Muscle of arm (tissue), 14 donors: ENCODE measurements at places on chromosomes 1 and 21.
A peak's percentile ranks its signal among the peaks of the same experiment; 100 is the strongest.

DNA sequence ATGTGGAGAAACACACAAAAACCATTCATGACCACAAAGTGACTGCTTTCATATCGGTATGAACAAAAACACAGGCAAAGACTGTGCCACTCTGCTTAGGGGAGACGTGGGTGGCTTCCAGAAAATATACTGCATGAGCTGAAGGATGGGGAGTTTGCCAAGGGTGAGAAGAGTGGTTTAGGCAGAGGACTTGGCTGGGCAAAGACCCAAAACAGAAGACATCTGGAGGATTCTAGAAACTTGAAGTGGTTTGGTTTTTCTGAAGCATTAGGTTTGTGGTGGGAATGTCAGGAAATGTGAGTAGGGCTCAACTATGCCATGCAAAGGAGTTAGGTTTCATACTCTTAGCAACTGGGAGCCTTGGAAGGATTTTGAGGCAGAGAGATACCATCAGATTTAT lies 26.6 kb upstream of the DNM3 start:
- no peak for DNase-seq

DNA sequence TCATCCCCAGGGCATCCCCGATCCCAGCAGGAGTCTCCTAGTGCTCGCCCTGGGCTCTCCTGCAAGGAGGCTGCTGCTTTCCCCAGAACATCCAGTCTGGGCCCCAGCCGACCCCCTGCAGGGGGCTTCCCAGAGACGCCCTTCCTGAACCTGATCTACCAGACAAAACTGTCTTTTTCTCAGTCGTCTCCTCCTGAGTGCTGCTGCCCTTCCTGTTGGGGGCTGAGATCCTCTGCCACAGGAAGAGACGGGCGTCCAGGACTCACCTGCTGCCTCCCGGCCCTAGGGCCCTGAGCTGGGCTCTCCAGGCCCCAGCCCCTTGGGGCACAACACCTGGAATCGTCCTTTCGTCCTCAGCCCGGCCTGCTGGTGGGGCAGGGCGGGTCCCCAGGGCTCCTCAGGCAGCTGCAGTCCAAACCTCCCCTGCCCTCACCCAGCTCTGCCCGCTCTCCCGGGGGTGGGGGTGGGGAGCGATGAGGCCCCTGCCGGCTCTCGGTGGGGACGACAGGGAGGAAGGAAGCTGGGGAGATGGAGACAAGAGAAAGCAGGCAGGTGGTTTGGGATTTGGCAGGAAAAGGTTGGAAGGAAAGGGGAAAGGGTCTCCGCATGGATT lies 36.9 kb downstream of the TP73 start:
- DNase-seq, result no peak

DNA sequence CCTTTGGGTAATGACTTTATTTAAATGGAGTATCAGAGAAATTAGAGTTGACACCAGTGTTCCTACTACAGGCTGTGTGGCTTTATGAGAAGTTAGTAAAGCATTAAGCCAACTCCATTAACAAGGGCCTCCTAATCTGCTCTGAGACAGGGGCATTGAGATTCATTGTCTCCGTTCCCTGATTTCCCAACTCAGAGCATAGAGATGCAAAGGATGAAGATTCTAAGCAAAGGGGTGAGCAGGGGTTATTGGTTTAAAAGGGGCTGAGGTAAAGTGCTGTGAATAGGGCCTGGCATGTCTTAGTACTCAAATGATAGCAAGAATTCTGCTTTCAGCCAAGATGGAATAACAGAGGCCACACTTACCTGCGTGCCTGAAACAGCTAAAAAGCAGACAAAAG lies 428.4 kb downstream of the PTPRU start:
- DNase-seq, result no peak

DNA sequence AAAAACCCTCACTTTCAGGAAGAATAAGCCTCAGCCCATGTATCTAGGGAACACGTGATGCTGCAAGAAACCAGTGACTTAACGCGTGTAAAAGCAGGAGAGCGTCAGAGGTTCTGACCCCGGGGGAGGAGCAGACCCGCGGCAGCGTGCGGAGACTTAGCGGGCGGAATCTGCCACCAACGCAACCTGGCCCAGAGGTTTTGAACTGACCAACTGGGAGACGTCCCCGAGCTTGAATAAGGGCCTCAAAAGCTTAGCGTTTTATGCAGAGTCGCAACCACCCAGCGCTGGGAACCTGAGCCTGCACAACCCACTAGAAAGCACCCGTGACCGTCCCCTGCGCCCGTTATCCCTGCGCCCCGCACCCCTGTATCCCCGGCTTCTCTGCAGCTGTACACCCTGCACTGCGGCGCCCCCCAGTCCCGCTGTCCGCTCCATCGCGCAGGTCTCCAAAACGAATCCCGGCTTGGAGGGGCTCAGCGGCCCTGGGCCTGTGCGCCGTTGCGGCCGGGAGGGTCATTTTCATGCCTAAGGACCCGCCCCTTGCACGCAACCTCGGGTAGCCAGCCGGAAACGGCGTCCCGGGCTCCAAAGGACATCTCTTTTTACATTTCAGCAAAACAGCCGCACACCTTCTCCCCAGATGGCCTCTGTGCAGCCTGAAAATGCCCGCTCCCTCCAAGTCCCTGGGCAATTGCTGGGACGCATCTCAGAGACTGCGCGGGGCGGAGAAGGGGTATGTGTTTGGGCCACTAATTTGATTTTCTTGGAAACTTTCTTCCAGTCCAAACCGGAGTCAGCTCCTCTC lies 29.4 kb upstream of the TRIM17 start:
- DNase-seq, result peak; percentile 41

DNA sequence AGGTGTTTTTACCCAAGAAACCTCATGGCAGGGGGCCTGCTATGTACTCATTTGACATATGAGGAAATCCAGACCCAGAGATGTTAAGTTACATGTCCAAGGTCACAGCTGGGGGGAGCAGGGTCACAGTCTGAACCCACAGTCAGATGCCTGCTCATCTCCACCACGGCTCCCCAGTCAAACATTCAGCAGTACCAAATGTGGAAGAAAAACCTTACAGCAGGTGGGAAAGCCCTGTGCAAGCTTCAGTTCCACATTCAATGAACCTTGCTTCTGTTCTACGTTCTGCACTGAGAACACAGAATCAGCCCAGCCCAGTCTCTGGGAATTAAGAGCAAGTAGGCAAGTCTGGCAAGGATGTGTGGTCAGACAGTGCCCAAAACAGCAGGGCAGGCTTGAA lies 35.2 kb downstream of the LRP8 start:
- no peak for DNase-seq

DNA sequence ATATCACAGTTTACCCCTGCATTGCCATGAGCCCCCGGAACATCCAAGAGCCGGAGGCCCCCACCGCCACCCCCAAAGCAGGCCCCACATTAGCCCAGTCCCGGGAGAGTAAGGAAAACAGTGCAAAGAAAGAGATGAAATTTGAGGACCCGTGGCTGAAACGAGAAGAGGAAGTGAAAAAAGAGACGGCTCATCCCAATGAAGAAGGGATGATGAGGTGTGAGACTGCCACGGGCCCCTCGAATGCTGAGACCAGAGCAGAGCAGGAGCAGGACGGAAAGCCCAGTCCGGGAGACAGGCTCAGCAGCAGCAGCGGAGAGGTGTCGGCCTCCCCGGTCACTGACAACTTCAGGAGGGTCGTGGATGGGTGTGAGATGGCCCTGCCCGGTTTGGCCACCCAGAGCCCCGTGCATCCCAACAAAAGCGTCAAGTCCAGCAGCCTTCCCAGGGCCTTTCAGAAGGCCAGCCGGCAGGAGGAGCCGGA lies 532.4 kb downstream of the KIF26B start:
- DNase-seq, result no peak

DNA sequence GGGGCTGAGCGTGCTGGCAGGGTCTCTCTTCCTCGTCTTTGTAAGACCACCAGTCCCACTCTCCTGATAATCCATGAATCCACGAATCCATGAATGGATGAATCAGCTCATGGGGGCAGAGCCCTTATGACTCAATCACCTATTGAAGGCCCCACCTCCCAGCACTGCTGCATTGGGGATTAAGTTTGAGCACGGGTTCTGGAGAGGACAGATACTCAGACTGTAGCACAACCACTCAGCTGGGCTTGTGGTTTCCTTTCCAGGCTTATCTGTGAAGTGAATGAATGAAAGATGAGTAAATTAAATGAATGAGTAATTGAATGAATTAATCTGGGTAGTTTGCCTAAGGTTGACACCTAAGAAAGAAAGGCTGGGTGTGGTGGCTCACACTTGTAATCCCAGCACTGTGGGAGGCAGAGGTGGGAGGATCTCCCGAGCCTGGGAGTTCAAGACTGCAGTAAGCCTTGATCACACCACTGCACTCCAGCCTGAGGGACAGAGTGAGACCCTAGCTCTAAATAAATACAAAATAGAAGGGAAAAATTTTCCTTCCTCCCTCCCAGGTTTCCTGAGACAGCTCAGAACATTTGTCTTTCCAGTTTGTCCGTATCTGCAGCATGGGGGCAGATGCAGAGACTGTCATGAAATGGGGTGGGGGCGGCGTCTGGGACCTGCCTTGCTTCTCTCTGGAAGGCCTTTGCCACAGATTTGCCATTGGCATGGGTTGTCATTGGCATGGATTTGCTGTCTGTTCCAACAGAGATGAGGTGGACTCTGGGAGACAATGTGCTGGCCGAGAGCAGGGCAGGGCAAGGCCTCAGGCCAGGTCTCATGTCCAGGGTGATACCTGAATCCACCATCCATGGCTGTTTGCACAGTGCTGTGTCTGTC lies 187.7 kb upstream of the C1orf174 start:
- DNase-seq, result no peak

DNA sequence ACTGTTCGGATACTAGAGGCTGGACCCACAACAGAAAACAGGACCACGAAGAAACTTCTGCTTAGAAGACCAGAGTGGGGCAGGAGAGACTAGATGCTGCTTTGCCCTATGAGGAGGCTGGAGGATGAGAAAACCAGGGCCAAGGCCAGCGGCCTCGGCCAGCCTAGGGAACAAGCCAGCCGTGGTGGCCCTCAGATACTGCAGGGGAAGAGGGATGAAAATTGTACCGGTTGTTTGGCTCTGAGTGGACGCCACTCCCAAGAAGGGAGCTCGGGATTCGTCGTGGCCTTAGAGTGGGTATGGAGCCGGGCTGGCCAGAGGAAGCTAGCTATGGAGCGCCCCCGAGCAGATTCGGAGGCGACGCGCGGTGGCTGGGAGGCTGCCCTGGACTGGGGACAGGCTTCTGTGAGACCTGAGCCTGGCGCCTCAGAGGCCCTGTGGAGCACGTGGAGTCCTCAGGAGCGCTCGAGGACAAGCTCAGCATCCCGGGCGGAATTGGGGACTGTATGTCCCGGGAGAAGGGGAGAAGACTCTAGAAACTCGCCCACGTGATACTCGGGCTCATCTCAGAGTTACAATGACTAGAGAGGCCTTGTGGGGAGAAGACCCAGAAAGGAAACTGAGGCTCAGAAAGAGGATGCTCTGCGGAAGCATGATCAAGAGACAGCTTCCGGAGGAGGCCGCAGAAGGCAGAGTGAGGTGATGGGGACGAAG lies 2.8 kb downstream of the PRRX1 start:
- peak; percentile 55 for DNase-seq

- peak; percentile 16 for DNase-seq
These were observed 46.3 kb downstream of the CASQ2 start for GRCh38 chr1:115722221-115722620.

DNA sequence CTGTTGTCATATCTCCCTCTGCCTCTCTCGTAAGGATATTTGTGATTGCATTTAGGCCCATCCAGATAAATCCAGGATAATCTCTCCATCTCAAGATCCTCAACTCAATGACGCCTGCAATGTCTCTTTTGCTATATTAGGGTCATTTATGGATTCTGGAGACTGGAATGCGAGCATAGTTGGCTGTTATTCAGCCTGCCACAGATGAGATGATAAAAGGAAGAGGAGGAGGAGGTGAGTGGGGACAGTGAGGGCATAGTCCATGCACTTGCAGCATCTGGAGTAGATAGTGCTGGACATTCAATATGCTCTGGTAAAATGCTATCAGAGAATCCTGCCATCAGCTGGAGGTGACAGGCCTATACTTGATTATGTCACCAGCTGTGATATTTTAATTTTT lies 131.6 kb upstream of the CACNA1E start:
- DNase-seq, result no peak

DNA sequence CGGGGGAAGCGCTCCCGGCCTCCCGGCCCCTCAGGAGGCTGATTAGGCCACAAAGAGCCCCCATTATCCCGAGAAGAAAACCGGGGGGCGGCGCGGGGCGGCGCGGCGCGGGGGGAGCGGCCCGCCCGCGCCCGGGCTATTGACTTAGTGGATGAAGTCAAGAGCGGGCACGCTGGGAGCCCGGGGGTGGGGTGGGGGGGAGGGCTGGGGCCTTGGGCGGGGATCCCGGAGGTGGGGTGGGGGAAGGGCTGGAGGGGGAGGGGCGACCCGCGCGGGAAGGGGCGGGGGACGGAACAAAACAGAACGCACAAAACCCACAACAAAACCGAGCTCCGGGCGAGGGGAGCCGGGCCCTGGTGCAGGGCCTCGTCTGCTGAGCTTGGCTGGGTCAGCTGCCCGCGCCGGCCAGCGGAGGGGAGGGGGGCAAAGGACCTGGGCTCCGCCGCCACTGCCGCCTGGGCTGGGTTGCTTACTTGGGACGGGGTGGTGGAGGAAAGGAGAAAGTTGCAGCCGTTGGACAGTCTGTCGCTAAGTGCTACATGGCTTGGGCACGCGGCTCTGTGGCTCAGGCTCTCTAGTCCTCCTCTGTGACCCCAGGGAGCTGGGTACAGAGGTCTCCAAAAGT lies 16.3 kb downstream of the PAX7 start:
- no peak for DNase-seq

DNA sequence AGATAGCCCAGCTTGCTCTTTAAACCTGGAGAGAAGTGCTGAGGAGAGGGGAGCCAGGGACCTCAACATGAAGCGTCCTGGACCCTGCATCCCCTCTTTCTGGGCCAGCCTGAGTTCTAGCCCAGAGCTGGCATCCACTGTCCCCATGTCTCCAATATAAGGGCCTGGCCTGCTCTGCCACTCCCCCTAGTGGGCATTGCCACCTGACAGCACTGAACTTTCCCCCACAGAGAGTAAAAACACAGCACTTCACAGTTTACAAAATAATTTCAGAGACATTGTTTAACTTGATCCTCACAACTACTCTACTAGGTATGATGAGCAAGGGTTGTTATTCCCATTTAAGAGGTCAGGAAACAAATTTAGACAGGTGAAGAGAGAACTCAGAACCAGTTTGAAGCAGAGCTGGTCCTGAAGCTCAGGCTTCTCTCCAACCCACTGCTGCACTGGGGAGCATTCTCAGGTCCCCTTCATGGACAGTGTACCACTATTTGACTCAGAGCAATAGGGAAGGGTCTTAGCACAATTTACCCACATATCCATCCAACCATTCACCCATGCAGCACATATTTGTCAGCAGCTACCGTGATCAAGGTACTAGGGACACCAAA lies 151.2 kb downstream of the DMRTA2 start:
- DNase-seq, result no peak

GRCh38 chr1:155016231-155016831 lies 13.7 kb downstream of the ZBTB7B start:
- DNase-seq, result no peak

- DNase-seq, result no peak
These were observed 94.5 kb upstream of the LPGAT1 start for GRCh38 chr1:211925016-211925415.
